ENCODE measurements at places on chromosomes 3 and 15.

GRCh38 chr3:158308236-158308928, 198.5 kb downstream of the RSRC1 start:
- DNase-seq = no peak

DNA sequence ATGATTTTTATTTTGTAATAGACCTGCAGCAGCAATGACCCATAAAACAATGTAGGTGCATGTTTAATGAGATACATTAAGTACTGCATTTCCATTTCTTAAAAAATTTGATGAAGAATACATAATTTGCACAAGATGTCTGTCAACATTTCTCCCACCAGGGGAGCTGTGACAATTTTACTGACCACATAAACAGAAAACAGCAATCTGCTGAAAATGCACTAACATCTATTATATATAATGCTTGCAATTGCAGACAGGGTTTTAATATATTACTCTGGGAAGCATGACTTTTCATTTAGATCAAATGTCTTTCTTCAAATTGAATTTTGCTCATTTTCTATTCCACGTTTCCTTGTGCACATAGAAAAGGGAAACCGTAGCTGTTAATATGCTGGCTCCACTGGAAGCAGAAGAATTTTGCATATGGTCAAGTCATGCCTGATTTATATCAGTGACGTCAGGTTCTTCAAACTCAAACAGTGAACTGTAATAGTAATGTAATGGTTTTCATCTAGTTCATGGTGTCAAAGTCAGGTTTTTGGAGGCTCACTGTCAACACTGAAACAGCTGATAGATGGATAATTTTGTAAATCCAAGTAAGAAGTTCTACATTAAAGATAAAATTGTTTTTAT, 79.8 kb upstream of the IGF1R start:
- no peak for DNase-seq

DNA sequence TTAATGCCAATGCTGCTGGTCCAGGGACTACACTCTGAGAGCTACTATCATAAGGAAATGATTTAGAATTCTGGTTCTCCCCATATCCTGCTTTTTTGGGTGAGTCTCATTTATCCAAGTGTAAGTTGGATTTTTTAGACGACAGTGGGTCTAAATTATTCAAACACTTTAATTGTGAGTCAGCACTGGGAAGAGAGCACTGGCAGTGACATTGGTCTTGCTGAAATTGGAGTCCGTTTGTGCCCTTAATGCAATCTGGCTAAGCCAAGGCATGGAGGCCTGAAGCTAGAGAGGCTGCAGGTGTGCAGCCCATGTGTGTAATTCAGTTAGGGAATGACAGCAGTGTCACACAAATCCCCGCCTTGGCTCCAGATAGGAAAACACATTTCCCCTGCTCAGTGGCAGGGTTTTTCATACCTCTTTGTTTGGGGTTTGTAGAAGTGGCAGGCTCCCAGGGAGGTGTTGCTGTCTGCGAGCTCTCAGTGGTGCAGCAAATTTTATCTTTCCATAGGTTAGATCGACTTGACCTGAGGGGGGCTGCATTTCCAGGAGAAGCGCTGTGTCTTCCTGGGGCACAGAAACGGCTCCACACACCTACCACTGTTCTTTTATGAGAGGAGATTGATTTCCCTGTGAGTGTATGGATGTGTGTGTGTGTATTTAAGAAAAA, 197.7 kb downstream of the CD47 start:
- DNase-seq = no peak

GRCh38 chr15:58704155-58704865, 45.2 kb downstream of the ADAM10 start:
- DNase-seq = no peak

GRCh38 chr15:97189162-97189780, 771.2 kb upstream of the ARRDC4 start:
- no peak for DNase-seq

DNA sequence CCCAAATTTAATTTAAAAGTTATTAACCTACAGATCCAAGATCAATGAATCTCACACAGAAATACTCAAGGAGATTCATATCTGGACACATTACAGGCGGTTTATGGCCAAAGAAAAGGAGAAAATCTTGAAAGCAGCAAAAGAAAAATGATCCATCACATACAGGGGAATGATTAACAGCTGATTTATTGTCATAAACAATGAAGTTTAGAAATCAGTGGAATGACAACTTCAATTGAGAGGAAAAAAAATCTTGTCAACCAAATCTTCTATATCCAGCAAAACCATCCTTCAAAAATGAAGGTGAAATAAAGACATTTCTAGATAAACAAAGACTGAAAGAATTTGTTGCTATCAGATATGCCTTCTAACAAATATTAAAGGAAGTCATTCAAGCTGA, 156.2 kb upstream of the SEMA6D start:
- DNase-seq = no peak

DNA sequence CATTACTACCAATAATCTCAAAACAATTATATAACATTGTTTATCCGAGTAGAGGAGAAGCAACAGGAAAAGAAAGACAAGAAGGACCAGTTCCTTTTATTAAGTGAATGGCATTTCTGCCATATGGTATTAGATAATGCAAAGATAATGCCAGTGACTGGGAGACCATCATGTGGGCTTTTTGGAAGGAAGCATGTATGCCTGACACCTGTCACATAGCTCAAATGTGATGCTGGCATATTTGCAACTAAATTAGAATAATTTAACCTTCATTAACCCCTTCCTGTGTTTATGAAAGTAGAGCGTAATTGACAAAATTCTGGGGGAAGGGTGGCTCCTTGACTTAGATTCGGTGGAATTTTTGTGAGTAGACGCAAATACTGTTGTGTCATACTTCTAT, 733.0 kb downstream of the TUSC7 start:
- DNase-seq = no peak

DNA sequence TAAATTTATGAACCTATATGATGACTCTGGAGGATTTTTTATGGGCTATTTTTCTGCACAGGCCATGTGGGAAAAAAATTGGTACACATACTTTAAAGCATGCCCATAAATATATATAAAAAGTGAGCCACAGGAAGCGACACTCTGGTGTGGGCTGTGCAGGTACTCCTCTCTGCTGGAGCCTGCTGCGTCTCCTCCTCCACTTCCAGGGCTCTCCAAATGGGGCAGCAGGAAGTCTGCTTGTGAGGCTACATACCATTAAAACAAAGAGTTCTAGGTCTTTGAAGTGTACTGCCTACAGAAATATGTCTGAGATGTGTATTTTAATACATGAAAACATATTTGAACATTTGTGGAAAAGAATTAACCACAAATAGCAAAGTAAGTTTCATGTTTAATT, 135.1 kb downstream of the CTNNB1 start:
- DNase-seq = no peak

GRCh38 chr3:57227930-57228751, 612 bp downstream of the APPL1 start:
- DNase-seq = peak; percentile 59

- peak; percentile 16 for DNase-seq
Observed at GRCh38 chr3:66856533-66856932, 141.6 kb upstream of the KBTBD8 start.

DNA sequence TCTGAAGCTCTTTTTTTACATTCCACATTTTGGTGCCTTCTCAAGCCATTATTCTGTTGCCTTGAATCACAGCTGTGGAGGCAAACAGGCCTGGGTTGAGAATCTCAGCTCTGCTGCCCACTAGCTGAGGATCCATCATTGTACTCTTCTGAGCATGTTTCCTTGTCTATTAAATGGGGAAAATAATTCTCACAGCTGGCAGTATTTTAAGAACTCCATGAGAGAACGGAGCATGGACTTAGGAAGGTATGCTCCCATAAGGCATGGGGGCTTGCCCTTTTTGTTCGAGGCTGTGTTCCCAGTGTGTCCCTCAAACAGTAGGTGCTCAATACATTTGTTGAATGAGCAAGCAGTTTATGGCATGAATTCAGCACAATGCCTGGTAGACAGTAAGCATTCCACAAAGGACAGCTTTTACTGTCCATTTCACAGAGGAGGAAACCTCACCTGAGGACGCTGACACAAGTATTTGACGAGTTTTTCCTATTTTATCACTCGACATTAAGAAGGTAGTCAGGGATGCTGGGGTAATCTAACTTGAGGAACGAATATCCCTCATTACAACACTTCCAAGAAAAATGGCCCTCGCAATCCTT, 2.1 kb upstream of the PTPRG start:
- DNase-seq = no peak

- DNase-seq = no peak
Observed at GRCh38 chr3:1442271-1442670, 349.4 kb downstream of the CNTN6 start.

DNA sequence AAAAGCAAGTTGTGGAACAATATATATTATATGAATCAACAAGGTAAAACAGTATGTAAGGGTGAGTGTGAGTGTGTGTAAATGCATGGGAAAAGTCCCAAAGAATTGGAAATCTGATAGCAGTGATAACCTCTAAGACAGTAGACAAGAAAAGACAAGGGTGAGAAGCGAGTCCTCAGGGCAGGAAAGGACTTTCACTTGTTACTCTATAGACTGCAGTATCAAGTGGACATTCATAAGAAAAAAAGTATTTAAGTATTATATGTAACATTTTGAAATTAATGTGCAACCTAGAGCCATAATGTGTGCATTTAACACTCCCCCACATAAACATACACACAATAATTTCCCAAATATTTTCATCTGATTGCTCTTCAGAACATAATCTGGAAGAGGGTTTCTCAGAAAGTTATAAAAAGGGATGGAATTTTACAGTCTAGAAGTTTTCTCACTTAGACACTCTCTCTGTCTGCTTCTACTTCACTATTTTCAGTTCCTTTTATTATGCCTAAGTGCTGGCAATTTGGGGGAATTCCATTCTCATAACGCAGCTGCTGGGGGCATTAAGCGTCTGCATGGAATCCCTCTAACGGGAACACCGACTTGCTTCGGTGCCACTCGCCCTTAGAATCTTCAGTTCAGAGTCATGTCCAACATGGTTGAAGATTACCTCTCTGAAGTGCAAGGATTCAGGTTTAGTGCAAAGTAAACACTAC, 50.0 kb upstream of the CDIN1 start:
- no peak for DNase-seq

DNA sequence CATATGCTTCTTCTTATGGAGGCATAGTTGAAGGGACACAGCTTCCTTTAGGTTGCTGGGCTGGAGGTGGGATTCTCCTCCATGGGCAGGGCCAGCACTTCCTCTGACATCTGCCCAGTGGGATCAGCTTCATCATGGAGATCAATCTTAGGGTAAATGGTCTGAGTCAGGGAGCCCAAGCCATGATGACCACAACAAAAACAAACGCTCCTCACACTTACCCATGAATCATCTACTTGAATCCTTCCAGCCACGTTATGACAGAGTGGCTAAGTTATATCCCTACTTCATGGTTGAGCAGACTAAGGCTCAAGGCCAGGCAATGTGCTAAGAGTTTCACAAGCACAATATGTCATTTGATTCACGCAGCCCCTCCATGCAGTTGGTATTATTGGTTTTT, 87.2 kb upstream of the NMNAT3 start:
- no peak for DNase-seq

DNA sequence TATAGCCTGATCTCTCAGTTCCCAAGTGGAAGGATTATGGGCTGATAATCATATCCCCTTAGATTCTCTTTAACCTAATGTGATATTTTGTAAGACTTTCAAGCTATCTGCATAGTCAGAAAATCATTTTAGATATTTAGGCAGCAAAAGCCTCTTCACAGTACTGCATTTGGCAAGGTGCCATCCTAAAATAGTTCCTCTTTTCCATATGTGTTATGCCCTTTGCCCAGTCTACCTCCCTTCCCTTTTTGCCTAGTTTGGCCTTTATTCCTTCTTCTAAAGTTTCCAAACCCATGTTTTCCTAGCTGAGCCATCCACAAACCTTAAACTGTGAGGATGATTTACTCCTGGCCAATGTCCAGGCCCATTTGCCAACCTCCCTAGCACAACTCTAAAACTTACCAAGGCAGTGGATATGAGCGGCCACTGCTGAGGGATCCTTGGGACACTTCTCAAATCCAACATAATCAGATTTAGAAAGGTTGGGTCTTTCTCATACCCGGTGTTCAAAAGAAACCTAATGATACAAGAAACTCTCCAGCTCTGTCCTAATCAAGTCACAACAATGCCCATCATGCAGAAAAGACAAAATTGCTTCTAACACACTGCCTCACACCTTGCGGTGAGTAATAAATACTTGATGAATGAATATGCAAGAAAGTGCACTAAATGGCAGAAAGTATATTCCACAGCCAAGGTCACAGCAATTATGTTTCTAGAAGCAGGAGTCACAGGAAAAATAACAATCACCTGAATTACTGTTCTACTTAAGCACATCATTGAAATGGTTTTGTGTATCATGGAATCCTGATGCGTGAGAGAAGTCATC, 493.9 kb downstream of the NLGN1 start:
- DNase-seq = peak; percentile 53

GRCh38 chr15:101266787-101267186, 10.5 kb downstream of the SELENOS start:
- no peak for DNase-seq

- DNase-seq = no peak
Observed at GRCh38 chr15:83474578-83474977, 27.4 kb downstream of the SH3GL3 start.

DNA sequence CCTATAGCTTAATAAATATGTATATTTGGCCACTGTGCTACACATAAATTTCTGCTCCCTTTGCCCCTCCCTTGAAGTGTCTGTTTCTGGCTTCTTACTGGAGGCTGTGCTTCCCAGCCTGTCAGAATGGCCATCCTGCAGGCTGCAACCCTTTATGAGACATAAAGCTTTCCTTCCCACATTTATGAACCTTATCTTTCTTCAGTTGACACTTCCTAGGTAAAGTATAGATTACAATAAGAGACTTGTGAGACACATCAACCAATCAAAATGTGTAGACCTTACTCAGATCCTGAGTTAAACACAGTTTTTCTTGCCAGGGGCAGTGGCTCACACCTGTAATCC, 29.5 kb downstream of the SCN11A start:
- no peak for DNase-seq

DNA sequence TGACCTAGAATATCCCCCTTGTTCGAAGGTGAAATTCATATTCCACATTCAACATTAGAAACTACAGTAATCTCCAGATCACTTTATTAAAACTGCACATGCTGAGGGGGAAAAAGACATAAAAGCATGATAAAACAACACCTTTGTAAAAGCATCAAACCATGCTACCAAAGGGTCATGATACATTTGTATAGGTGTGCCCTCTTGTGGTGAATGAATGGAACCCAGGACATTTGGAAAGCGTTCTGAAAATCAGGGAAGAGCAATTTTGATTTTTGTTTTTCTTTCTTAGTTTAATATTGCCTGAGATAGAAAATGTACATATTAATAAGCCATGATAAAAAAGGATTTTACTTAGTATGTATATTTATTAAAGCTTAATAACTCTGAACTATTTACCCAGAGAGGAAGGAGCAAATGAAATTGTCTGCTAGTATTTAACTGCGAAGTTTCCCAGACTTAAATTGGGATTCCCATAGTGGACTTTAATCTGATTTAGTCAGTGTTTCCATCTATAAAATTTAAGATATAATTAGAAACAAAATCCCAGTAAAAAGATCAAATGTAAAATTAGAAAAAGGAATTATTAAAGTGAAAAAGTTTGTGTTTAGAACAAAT, 105.8 kb upstream of the ARL6 start:
- peak; percentile 38 for DNase-seq

GRCh38 chr3:152486364-152486763, 217.6 kb downstream of the MBNL1 start:
- no peak for DNase-seq

All from KBM-7 (cell line).